ENCODE measurements at places on chromosomes 1 and 21.

DNA sequence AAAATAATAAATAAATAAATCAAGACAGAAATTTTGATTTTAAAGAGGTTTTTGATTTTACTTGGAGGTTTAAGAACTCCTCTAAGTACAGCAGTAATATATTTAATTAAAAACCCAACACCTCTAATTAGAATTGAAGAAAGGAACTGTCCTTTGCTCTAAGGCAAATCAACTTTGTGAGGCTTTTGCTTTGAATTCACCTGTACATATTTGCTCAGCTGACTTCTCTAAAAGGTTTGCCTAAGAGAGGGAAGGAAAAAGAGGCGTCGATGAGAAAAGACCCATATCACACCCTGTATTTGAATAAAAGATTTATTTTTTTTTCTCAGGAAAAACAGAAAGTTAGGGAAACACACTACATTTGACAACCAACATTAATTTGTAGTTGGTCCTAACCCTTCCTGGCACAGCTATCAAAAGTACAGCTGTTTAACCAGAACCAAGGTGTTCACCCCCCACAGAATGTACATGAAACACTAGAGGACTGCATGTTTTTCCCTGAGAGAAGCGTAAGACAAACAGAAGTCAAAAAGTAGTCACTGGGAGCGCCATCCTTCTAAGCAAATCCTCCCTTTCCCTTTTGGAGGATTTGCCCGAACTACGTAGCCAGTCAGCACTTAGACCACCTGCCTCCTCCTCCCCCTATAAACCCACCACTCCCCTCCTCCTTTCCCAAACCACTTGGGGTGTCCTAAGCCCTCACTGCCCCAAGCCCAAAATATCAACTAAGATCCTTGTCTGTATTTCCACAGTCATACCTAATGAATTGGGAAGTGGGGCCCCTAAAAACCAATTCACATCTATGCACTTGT is 4.9 kb downstream of the MCL1 start:
- no peak for DNase-seq

GRCh38 chr1:228219962-228220780 is 12.3 kb downstream of the OBSCN start:
- DNase-seq: no peak

GRCh38 chr1:21963477-21964217 is 13.2 kb upstream of the CELA3B start:
- DNase-seq: peak; percentile 44

DNA sequence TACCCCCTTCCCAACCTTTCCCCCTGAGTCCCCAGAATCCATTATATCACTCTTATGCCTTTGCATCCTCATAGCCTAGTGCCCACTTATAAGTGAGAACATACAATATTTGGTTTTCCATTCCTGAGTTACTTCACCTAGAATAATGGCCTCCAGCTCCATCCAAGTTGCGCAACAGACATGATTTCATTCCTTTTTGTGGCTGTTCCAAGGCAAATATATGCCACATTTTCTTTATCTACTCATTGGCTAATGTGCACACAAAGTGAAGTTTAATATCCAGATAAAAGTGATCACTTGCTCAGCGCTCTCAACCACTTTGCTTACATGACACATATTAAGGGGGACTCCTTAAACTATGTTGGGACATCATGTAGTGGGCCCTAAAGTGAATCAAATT is 72.4 kb upstream of the TIAM1 start:
- DNase-seq: no peak

GRCh38 chr1:158833264-158833663 is 2.1 kb downstream of the MNDA start:
- DNase-seq: no peak

DNA sequence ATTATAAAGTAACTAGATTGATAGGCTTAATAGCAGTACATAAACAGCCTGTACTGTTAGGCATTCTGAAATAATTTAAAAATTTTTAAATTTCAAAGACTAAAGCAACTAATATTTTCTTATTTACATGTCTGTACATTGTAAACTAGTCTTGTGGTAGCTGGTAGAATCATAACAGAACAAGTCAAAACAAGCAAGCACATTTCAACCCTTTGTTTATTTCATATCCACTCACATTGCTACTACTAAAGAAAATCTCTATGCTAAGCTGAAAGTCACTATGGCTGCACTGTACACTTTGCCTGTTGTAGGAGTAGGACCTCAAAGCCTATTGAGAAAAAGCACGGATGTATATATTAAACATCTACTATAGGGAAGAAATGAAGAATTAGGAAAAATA is 738.2 kb upstream of the ADGRL4 start:
- no peak for DNase-seq

DNA sequence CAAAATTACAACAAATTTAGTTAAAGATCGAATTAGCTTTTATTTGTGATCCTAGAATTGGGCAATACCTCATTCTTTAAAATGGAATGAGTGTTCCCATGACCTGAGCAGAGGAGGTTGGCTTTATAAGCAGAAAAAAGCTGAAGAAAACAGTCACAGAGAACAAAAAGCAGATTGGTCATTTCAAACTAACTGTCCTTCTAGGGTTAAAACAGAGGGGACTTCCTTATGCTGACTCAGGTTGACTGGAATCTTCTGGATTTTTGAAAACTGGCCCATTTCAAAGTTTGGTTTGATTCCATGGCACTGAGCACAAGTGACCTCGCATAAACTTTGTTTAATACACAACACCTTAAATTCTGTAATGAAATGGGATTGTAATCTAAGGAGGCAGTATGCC is 17.6 kb downstream of the NFASC start:
- no peak for DNase-seq

DNA sequence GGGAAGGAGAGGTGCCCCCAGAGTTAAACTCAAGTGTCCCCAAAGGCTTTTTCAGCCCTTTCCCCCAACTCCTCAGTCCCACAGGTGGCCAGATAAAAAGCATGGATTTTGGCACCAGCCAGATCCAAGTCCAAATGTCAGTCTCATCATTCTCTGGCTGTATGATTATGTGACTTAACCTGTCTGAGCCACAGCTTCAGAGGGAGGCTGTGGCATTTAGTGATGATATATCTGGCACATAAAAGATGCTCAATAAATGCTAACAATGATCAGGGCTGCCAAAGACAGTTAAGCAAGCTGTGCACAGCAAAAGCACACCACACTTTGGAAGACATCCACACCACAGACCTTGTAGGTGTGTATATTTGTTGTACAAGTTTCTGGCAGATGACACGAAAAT is 5.6 kb upstream of the PADI3 start:
- DNase-seq: no peak

DNA sequence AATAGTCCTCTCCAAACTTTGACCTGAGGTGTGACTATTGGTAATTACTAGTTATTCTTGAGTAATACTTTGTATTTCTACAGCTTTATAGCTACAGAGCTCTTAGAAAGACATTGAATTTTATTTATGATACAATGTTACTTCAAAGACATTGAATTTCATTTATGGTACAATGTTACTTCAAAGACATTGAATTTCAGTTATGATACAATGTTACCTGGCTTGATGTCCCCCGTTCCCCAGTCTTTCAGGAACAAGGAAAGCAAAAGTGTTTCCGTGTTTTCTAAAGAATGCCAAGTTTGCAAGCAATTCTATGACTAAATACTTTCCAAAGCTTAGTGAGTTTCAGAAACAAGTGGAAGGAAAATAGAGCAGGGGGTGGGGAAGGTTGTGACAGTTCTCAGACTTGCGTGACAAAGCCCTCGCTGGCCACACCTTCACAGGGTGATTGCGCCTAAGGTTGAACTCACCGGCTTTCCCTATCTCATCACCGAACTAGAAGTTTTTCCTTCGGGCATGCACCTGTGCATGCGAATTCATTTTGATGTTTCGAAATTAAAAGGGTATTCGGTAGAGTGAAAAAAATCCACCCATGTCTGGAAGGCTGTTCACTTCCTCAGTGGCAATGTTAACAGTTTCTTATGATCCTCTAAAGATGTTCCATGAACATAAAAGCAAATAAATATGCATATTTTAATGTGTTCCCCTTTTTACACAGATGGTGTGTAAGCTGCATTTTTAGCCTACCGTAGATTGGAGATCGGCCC is 909 bp upstream of the PAXBP1 start:
- no peak for DNase-seq

DNA sequence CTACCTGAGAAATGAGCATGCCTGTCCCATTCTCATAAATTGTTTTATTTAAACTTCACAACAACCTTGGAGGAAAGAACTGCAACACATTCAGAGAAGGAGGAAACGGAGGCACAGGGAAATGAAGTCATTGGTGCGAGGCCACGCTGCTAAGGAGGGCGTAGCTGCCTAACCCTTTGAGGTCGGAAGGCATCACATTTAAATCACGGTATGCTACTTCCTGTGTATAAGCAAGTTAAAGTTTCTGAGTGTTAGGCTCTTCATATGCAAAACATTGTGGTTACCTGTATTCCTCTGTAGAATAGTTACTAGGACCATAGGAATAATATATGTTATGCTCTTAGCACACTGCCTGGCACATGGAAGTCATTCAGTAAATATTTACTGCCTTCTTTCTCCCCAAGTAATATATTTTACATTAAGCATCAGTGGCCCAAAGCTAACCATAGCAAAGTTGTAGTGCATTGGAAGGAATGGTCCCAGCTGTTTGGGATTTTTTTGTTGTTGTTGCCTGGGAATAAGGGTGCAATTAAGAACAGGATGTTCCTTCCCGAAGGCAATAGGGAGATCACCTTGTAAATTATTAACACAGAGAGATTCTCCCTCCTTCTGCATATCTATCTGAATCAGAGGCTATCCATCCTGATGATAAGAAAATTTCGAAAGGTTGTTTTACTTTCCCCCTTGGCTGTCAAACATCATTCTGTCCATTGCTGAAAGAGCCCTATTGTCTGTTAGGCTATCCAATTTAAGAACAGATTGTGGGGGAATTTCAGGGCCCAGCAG is 192.2 kb upstream of the C8B start:
- DNase-seq: no peak

- no peak for DNase-seq
Measured at GRCh38 chr1:183694755-183695154, 41.6 kb upstream of the APOBEC4 start.

DNA sequence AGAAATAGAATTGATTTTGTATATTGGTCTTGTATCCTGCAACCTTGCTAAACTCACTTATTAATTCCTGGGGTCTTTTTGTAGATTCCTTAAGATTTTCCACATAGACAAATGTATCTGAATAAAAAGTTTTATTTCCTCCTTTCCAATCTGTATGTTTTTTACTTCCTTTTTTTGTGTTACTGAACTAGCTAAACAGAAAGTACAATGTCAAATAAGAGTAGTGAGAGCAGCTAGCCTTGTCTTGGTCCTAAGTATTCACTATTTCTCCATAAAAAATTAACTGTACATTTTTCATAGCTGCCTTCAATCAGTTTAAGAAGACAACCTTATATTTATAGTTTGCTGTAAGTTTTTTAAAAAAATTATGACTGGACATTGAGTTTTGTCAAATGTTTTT is 74.9 kb downstream of the FASLG start:
- DNase-seq: peak; percentile 34

DNA sequence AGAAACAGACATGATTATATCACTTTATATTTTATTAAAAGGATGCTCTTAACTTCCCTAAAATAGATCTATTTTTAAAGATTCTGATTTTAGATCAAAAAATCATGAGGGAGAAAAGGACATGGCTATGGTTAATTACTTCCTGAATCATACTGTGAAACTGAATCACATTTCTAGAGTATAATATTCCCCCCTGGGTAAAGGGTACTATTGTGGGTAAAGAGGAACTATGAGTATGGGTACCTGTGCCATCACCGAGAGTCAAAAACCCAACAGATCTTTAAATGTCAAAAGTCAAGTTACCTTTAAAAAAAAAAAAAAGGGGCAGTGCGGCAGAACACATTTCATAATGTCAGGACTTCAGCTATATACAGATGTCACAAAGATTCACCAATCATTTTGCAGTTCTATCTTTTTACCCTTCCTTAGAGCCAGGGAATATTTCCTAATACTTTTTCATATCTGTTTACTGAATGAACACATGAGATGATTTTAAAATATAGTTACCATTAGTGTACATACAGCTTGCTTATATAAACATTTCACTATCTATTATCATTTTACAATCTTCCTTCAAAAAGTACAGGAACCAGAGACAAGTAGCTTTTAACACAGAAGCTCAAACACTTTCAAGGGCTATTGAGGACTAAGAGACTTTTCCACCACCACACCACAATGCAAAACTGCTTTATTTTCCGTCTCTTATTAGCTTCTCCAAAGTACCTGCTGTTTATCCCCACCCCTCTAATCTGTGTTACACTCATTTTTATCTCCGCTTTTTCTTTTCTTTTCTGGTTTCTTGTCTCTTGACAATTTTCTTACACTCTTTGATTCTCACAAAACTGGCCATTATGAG is 45.0 kb downstream of the EVI5 start:
- DNase-seq: no peak

DNA sequence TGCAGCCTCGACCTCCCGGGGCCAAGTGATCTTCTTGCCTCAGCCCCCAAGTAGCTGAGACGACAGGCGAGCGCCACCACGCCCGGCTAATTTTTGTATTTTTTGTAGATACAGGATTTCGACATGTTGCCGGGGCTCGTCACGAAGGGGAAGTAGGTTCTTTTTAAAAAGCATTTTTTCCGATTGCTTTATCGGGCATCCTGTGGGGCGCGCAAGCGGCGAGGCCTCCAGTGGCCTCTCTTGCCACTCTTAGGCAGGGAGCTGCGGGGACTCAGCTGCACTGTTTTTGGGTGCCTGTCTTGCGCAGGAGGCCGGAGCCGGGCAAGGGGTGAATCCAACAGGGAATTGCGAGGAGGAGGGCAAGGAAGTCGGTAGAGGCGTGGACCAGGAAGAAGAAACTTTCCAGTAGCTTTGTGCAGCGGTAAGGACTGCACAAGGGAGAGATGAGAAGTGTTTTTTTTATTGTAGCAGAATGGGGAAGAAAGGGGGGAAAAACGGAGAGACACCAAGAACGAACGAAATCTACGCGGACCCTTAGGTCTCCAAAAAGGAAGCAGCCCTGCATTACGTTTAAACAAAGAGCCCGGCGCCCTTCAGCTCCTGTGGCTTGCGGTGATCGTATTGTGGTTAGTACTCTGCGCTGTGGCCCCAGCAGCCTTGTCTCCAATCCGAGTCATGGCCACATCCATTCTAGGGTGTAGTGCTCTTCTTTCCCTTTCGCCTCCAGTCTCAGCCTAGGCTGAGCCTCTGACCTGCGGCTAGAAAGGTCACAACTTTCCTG is 164.8 kb downstream of the PPIAL4G start:
- DNase-seq: peak; percentile 49
